Femur (tissue), 1 donor: ENCODE measurements at places on chromosomes 1 and 21.
A peak's percentile ranks its signal among the peaks of the same experiment; 100 is the strongest.

- DNase-seq: no peak
These were observed 15.6 kb downstream of the C1orf115 start for GRCh38 chr1:220705782-220706181.

DNA sequence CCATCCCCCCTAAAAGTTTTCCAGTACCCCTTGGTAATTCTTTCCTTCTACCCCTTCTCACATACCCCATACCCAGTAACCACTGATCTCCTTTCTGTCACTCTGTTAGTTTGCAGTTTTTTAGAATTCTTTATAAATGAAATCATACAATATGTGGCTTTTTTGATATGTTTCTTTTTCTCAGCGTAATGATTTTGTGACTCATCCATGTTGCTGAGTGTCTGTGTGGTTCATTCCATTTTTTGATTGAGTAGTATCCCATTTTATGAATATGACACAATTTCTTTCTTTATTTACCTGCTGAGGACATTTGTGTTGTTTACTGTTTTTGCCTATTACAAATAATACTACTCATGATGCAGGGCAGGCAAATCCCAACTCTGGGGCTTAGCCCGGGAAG, 1605.3 kb downstream of the BRINP3 start:
- DNase-seq: no peak

GRCh38 chr21:43801006-43801783, 11.8 kb downstream of the RRP1 start:
- no peak for DNase-seq

- peak; percentile 33 for DNase-seq
These were observed 884 bp downstream of the SPATA6 start for GRCh38 chr1:48470950-48471690.

- DNase-seq: no peak
These were observed 17.6 kb downstream of the RGS1 start for GRCh38 chr1:192592981-192593708.

- DNase-seq: no peak
These were observed 44.6 kb downstream of the UBE2U start for GRCh38 chr1:64248065-64248464.

DNA sequence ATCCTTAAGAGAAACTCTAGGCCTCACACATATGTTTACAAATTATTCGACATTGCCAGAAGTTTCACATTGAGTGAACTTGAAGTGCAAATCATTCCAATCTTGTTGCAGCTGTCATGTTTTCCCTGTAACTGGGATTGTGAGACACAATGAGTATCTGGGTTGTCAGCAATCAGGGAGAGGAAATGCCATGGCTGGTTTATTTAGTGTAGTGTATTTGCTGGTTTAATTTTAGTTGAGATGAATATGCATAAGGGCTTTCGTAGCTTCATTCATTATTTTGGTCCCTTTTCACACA, 54.2 kb upstream of the USP1 start:
- no peak for DNase-seq

DNA sequence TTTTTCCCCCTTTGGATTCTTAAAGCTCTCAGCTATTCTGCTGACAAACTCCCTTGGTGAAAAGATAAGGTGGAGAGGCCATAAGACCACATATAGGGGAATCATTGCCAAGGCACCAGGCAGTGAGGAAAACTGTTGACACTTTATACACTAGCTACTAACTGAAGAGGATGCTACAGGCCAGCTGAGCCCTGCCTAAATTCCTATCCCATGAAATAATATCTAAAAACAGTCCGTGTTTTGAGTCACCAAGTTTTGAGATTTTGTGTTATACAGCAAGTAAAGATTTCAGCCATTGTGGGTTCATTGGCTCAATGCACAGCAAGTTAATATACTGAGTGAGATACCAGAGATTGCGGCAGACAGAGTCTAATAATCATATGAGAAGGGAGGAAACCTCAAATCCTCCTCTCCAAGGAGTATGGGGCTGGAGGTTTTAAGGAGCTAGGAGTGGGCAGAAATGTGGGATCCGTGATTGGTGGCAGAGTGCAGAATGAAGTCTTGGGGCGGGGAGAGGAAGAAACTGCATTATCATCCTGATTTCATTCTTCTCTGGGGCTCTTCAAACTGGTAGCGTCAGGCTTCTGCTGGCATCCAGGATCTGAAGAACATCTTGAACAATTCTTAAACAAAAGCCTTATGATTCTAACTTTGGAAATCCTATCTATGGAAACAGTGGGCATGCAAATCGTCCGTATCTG, 9.2 kb downstream of the CLDN8 start:
- DNase-seq: no peak

DNA sequence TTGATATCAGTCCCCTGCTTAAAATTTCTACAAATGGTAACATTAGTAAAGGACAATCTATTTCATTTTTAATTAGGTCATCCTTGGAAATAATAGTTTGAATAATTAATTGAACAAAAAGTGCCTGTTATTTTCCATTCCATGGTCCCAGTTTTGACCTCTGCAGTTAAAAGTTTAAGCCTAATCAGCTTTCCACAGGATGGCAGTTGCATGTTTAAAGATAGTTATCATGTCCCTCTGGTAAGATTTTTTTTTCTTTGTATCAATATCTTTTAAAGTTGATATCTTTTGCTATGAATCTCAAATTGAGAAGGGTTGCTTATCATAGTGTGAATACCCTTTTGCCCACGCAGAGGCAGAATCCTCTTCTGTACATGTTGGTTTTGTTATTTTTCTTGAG, 90.4 kb downstream of the HS2ST1 start:
- no peak for DNase-seq

DNA sequence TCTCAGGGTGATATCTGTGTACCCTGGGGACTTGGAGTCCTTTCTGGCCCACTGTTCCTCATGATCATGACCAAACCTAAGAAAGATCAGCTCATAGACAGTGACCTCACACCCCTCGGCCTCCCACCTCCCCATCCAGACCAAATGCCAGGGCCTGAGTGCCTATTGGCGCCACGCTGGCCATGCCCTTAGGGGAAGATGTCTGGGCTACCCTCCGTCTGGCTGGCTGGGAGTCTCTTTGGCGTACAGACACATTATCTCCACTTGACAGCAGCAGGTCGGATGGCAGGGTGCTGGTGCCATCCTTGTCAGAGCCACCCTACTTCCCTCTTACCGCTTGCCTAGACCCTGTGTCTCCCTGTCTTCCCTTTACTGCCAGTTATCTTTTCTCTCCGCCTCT, 8.4 kb downstream of the RORC start:
- no peak for DNase-seq

GRCh38 chr1:51410568-51411460, 80.5 kb upstream of the TTC39A start:
- no peak for DNase-seq

- no peak for DNase-seq
These were observed 180.2 kb upstream of the RUNX1 start for GRCh38 chr21:35229290-35229689.

- DNase-seq: no peak
These were observed 48.3 kb downstream of the IL23R start for GRCh38 chr1:67214420-67215174.

DNA sequence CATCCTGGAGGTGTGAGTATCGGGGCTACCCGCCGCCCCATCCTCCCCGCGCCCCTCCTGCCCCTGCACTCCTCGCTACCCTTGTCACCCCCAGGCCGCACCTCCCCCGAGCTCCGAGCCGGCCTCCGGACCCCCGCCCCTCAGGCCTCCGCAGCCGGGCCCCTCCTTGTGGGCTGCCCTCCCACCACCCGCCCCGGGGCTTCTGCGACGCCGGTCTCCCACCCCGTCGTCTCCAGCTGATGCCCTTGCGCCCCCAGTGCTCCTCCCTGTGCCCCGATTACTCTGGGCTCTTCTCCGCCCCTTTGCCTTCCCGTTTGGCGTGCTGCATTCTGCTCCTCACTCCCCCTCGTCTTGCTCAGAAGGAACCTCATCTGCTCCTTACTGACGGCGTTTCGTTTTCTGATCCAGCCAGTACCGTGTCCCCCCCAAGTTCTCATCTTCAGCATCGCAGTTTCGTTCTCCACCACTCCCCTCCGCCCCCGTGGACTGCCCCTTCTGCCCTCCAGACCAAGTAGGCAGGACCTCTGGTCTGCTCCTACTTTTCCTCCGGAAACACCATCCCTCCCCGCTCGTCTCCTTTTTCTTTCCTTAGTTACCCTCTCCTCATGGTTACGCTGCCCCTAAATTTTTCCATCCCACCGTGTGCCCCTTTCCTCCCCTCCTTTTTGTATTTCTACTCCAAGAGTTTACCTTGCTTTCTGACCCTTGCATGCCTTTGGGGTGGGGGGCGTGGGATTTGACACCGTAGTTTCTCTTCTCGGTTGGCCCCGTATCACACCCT, 841 bp downstream of the SNX27 start:
- peak; percentile 52 for DNase-seq

DNA sequence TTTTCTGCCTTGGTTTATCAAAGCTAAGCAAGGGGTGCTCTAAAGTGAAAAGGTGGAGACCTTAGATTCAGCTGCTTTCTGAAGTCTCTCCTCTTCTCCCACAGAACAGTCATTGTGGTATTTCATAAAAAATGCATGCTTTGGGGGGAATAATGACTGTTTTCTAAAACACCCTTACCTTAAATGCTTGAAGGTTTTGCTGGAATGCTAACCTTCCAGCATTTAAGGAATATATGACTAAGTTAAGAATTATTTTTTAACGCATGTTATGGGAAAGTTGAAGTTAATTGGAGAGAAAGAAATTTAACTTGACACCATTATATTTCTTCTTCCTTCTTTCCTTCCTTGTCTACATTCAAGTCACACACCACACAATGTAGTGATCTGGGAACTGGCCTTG, 162.5 kb downstream of the ROR1 start:
- no peak for DNase-seq

- DNase-seq: no peak
These were observed 1.5 kb downstream of the TMEM63A start for GRCh38 chr1:225880636-225881035.

GRCh38 chr1:13764588-13765332, 64.8 kb downstream of the PRDM2 start:
- DNase-seq: no peak

DNA sequence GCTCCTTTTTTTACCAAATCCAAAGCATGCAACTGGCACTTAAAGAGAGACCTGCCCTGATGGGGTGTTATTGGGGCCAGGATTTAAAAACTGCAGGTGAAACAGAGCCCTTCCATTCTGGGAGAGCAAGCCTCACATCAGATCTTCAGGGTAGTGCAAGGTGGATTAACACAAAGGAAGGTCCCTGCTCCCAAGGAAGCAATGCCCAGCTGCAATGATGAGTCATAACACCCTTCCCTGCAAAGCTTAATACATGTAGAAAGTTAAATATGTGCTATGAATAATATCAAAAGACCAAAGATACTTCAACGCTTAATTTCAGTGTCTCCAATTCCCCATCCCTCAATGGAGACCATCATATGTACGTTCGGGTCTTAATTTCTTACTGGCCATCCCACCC, 508.0 kb downstream of the OMA1 start:
- DNase-seq: no peak

- no peak for DNase-seq
These were observed 109.8 kb downstream of the ETS2 start for GRCh38 chr21:38915546-38915945.

- DNase-seq: peak; percentile 89
These were observed 38.4 kb downstream of the TAS1R2 start for GRCh38 chr1:18820791-18821641.

DNA sequence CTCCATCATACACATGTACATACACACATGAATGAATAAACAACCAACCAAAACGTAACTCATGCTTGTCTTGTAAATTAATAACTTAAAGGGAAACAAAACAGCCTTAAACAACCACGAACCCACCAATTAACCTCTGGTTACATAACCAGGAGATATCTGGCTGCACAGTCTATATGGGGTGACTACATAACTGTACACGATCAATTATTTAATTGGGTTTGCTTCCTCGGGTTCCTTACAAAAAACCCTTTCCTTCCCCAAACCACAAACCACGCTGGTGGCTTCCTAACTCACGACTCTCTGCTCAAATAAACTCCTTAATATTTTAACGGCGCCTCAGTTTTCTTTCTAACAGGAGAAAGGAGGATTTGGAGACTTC, 744 bp downstream of the ZNF670 start:
- DNase-seq: no peak

DNA sequence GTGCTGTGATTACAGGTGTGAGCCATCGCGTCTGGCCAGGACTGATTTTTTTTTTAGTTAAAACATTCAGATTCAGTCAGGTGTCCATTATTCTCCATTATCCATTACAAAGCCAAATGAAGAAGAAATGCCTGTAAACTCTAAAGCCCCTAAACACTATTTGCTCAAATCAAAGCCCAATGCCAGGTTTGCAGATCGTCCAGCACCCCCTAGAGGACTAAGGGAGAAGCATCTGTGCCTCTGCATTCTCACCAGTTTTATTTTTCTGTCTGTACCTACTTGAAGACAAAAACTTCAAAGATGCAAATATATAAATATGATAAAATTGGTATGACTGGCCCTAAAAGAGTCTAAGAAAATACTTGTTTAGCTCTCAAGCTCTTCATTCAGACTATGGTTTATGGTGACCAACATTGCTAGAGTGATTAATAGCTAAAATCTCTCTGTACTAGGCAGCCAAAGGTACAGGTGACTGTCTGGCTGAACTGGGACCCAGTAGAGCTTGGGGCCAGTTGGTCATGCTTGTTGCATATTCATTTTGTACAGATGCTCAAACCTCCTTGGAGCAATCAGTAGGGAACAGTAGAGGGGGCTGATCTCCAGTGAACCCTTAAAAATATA, 138.4 kb downstream of the SYT2 start:
- DNase-seq: peak; percentile 36

- DNase-seq: peak; percentile 55
These were observed 6.0 kb downstream of the TRNP1 start for GRCh38 chr1:26999440-26999987.

DNA sequence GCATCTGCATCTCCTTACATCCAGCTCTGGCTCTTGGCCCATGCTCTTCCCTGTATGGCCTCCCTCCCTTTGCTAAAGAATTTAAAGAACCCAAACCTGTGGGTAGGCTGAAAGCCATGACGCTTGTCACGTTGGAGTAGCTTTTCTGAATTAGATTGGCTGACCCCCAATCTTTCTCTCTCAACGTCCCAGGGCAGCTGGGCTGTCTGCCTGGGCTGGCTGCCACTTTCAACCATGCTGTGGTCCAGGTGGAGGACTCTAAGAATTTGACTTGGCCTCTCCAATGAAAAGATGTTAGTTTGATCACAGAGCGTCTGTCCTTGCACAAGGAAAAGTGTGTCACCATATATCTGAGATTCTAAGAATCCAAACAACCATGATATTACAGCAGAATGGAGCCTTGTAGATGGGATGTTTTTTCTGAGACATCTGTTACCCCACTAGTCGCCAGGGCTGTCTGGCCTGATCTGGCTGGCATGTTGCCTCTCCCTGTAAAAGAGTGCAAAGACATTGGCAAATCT, 6.5 kb upstream of the IGSF3 start:
- peak; percentile 91 for DNase-seq

DNA sequence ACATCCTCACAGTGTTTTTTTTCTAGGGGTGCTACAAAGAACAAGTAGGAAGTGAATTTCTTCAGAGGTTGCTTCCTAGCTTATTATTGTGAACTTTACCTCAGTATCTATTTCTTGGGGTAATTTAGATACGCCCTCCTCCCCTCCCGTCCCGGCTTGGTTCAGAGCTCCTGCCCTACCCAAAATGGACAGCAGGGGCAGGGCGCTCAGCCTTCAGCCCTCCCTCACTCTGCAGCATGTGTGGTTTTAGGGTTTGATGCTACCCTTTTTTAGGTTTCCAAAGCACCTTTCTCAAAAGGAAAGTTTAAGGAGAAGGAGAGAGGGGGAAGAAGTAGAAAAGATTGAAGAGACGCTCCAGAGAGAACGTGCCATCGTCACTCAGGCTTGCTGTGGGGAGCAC, 16.9 kb upstream of the POGK start:
- no peak for DNase-seq

- no peak for DNase-seq
These were observed 260.6 kb upstream of the VAMP3 start for GRCh38 chr1:7510389-7510931.
